ENCODE measurements at places on chromosomes 7 and 10.

DNA sequence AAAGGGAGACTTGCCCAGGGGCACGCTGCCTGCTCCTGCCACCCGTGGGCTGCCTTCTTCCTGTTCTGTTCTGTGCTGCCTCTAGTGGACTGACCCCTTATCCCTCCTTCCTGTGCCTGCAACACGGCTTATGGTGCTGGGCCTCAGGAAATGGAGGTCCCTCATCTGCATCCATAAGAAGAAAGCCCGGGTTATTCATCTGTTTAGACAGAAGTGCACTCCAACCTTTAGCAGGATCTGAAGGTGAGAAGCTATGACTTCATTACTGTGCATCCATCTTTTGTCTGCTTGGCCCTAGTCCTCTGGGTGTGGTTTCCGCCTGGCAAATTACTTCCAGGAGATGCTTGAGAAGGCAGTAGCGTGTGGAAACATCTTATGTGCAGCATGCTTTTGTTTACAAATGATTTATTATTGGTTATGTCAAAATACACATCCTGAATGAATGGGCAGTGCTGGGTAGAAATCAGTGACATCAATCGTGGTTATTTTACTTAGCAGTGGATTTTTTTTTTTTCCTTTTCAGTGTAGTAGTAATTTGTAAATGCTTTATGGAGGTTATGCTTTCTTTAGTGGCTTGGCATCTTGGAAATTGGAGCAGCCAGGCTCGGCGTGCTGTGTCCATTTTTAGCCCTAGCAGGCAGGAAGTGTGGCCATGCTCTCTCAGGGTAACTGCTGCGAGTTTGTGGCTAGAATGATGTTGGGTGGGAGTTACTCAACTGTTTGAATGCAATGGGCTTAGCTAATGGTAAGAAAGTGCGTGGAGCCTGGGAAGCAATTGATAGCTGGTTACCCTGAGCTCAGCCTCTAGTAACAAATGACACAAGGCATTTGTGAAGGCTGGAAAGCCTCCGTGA is 12.7 kb downstream of the PTPRE start:
- no peak for DNase-seq

- DNase-seq = no peak
Measured at GRCh38 chr10:91287912-91288311, 67.4 kb downstream of the PCGF5 start.

- DNase-seq = peak; percentile 23
Measured at GRCh38 chr10:121900443-121901174, 27.2 kb downstream of the ATE1 start.

DNA sequence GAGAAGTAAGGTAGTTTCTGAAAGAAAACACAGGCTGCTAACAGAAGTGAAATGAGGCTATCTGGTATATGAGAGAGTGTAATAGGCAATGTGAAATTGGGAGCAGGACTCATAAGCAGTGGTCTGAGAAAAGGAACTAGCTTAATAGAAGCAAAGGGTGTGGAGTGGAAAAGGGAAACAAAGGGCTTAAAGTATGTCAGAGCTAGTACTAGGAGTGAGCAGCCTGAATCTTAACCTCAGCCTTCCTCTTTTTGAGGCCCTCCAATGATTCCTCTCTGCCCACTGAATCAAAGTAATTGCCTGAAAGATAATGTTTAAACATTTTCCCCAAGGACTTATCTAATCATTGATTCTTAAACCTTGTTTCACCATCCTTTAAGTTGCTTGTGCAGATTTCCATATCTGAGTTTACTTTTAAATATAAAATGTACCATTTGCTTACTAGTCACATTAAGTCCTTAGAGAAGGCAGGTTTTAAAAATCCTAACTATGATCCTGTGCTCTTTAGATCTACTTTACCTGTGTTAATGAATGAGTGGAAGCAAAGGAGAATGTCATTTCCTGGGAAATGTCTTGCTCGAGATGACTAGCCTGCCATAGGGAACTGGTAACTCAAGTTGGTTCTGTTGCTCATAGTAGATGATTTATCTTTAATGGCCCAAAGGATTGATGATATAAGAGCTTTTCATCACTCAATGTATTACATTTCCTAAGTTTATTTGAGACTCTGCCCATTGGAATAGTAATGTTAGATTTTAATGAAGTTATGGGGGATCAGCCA is 155.0 kb downstream of the SKAP2 start:
- DNase-seq = no peak

DNA sequence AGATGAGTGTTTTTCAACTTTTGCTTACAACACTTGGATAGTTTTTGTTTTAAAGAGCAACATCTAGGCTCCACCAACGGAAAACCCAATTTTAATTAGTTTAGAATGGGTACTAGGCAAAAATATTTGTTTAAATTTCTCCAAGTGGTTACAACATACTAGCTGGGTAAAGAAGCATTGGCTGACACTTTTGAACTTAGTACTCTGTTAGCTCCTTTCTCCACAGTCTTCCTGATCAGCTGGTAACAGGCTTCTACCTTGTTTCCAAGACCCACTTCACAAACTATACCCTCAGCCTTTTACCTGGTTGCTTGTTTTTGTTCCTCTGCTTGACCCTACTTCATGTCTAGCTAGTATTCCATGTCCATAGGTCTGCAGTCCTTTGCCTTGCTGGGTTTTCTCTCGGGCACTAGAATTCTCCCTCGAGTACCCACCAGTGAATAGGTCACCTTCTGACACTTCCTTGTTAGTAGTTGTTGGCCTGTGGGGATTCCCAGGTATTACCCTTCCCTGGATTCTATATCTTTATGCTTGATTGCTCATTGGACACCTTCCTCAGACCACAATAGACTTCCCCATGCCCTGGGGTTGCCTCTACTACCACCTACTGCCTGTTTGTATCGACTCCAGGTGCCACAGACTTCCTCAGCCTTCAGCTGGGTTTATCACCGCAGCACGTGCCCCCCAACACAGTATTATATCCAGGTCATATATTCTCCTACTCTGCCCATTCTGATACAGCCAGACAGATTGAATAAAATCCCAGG is 42.0 kb downstream of the PRPS1L1 start:
- DNase-seq = no peak

GRCh38 chr10:111093741-111094380 is 17.0 kb downstream of the ADRA2A start:
- DNase-seq = no peak

DNA sequence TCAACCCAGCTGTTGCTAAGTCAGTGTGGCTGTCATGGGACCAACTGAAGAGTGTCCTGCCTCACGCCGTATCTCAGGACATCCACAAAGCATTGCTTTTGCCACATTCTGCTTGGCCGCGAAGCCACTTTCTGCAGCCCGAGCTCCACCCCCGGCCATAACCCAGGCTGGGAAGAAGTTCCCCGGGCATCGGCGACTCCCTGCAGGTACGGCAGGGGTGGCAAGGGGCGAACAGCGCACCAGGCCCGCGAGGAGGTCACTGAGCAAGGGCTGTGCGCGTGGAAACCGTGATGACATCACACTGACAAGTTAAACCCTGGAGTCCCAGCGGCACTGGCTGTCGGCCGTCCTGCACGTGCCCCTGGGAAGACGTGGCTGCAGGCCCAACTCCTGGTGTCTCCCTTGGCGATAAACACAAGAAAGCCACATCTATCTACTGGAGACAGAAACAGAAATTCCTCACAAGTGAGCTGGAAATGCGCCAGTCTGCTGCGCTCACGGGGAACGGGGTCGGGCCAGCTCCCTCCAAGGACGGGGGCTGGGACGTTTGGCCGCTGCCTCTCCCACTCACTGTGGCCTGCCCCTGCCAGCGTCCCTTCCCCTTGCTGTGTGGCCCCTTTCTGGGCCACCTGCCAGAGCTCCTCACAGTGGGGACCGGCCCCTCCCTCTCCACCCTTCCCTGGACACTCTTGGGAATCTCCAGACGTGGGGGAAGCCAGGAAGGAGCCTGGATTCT is 326.3 kb downstream of the DNAJB6 start:
- no peak for DNase-seq

DNA sequence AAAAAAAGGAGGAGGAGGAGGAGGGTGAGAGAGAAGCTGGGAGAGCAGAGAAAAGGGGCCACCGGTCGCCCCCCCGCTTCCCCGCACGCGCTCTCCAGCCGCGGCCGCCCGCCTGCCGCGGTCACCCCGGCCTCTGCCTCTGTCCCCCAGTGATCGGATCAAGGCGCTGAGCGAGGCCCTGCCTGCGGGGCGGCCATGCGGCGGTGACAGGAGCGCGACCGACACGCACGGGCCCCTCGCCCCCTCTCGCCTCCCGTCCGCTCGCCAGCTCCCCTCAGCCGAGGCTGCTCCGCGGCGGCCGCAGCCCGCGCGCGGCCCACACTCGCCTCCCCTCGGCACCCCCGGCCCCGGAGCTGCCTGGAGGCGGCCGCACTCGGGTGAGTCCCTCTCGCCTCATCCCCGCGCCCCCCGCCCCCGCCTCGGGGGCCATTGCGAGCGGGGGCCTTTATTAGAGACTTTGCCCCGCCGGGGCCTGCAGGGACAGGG is at the start of gene GTF2I:
GTF2I (plus strand) TSS at position 27 of the 486 bp plus-strand sequence. CDS start 31,411 bp downstream, outside the sequence.
- DNase-seq = no peak

DNA sequence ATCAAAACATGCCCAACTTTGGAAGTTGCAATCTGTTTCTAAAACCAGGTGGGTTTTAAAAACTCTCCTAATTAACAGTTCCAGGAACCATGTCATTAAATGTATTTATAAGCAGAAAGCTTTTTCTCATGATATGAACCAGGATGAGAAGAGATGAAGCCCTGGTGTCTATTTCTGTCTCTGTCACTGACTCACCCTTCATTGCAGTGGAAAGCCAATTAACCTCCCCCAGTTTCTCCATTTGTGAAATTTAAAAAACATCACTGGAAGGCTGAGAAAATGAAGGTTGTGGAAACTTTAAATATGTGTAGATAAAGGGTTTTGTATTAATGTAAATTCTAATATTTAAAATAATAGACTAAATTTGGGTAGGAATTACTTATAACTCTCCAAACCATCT is 1088.0 kb downstream of the SORCS1 start:
- DNase-seq = no peak

- peak; percentile 85 for DNase-seq
Measured at GRCh38 chr10:70145666-70146488, 623 bp downstream of the TYSND1 start.

DNA sequence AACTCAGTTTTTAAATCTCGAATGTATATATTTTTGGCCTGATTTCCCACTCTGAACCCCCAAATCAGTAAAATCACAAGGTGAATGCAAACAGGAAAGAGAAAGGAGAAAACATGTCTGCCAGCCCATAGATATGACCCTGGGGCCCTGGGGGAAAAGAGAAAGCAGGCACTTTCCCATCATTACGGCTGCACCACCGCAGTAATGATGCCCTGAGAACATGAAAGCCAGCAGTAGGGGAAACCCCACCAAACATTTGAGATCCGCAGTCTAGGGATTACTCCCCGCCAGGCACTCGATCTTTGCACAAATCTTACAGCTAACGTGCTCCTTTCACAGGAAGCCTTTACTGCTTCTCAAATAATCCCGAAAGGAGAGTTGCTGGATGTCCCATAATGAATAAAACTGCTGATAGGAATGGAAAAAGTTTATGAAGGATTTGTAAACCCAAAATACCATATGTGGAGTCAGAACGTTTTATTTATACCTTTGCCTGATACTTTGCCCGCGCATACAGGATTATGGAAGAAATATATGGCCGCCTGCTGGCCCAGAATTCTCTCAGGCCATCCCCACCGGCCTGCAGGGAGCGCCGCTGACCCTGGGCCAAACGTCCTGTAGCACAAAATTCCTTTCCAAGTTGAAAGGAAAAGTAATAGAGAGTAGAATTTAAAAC is 180.0 kb upstream of the INHBA start:
- DNase-seq = no peak

DNA sequence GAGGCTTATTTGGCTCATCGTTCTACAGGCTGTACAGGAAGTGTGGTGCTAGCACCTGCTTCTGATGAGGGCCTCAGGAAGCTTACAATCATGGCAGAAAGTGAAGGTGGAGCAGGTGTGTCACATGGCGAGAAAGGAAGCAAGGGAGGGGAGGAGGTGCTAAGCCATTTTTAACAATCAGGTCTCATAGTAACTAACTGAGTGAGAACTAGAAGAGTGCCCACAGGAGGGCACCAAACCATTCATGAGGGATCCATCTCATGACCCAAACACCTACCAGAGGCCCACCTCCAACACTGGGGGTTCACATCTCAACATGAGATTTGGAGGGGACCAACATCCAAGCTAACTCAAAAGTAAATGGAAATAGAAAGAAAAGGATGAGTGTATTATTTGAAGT is 78.1 kb downstream of the CXCL12 start:
- DNase-seq = no peak

DNA sequence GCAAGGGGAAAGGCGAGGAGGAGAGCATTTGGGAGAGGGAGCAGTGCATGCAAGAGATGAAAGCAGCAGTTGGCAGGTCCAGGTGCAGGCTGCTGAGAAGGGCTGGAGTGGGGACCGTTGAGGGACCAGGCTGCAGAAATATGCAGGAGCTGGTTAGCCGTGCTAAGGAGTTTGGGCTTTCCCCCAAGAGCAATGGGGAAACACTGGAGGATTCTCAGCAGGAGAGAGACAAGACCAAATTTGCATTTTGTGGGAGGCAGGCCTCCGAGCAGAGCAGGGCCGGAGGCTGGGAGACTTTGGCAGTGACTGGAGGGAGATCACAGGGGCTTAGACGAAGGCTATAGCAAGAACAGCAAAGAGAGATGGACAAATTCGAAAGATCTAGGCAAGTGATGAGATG is 11.8 kb downstream of the BTBD16 start:
- DNase-seq = no peak

DNA sequence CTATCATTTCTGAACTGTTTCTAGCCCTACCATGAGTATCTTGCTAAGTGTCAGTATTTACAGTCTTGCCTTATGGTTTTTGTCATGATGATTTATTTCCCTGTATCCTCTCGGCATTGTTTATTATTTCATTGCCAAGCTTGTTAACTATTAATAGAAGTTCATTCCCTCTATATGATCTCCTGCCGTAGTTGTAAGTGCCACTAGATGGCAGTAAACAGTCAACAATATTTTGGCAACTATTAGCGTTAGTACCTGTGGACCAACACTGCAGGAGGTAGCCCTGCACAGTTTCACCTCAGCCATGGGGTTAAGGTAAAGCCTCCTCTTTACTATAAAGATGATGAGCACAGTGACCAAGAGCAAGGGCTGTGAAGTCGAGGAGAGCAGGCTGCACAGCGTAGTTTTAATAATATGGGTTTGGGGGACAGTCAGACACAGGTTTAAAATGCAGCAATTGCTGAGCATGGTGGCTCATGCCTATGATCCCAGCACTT is 26.1 kb upstream of the CCNJ start:
- DNase-seq = peak; percentile 42

- DNase-seq = no peak
Measured at GRCh38 chr7:133771788-133772419, 355.2 kb upstream of the LRGUK start.

DNA sequence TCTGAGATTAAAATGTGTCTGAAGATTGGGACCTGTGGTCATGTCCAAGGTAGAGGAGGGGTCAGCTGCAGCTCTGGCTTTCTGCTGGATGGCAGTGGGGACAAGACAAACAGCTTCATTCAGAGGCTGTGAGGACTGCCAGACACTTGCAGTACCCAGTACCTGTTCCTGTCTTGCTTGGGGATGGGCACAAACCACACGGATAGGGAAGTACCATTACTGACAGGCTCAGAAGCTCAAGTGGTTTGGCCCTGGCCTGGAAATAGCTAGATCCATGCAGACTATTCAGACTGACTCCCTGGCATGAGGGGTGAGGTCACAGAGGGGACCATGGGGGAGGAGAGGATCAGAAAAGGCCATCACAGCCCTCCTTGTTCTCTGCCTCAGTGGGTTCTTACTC is 56.0 kb upstream of the COMTD1 start:
- no peak for DNase-seq

GRCh38 chr7:50352282-50352681 is 47.8 kb downstream of the IKZF1 start:
- peak; percentile 32 for DNase-seq

GRCh38 chr7:143931739-143932138 is 3.3 kb upstream of the OR2F2 start:
- no peak for DNase-seq

- DNase-seq = no peak
Measured at GRCh38 chr7:41785840-41786239, 83.0 kb upstream of the INHBA start.
